ENCODE measurements at places on chromosomes 7 and 10.

DNA sequence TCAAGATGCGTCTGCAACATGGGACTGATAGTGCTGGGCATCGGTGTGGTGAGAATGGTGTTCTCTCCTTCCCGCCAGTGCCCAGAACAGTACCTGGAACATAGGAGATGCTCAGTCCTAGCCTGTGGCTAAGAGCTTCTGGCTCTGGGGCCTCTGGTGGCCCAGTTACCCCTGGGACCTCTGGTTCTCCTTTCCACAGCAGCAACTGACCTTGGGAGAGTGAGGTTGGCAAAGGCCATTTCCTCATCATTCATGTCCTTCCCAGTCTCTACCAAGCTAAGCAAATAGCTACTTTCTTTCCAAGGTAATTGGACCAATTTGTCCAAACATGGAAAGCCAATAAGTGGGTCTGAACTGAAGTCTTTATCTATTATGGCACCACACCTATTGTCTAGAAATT lies 11.6 kb upstream of the GOLGA7B start:
- no peak for DNase-seq

DNA sequence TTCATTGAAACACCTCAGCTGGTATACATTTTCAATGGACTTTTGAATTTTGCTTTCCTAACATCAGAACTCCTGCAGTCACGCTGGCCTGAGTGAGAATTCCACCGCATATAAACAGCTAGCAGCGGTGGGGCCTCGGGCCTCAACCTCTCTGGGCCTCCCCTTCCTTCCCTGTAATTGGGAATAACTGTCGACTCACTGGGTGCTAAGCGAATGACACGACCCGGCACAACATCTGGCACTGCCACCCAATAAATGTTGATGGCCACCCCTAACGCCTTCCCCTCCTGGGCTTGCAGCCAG lies 670 bp downstream of the RCC1L start:
- no peak for DNase-seq

DNA sequence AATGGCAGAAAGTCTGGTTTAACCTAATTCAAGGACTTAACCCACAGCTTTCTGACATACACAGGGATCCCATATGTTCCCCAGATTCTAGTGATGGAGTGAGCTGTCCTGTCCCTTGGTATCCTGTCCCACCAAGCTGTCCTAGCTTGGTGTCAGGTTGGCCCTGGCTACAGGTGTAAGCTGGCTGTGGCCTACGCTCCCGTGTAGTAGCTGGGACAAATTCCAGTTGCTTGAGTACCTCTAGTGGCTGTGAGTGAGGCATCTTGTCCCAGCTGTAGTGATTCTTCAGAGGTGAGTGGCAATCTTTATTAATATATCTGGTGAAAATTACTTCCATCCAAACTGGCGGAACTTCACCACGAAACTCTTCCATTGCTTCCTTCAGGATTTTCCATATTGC lies 105.2 kb upstream of the FAM171A1 start:
- no peak for DNase-seq

DNA sequence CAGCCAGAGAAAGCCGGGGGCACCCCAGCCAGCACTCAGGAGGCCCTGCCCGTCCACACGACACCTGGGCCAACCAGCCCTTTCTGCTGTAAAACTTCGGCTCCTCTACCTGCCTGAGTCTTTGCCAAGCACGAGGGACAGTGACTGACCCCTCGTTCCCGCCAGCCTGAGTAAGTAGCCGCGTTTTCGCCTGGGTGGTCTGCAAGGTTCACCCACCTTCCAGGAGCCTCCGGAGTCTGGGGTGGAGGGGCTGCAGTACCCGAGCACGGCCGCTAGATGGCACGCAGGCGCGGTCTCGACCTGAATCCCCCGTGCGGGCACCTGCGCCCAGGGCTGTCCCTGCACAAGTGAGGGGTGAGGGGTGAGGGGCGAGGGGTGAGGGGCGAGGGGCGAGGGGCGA lies 192.7 kb downstream of the PTPRN2 start:
- no peak for DNase-seq

DNA sequence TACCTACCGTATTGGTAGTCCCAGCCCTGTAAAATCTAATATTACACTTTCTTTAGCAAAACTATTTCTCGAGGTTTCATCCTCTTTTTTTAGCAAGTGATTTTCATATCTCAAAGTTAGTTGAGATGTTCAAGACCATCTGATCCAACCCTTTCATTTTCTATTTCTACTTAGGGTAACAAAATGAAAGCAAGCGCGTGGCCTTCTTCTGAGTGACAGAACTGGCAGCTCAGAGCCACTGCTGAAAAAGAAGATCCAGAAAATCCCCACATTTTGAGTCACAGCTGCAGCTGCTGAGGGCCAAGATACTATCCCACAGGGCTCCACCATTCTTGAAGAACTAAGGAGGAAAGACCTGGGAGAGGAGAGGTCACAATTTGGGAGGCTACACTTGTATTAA lies 24.8 kb upstream of the ZNF800 start:
- DNase-seq = no peak

DNA sequence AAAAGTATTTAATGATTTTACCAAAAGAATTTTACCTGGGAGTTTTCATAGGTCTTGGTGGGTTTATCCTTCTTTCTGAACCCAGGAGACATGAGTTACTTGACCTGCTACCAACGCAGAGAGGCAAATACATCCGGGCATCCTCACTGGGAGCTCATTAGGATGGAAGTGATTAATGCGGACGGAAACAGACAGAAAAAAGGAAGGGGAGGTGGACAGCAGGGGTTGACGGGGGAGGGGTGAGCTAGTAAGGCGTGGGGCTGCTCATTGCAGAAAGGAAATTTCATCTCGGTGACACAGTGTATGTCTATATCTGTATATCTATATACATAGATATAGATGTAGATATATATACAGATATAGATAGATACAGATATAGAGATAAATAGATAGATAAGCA lies 408.2 kb upstream of the ADARB2 start:
- no peak for DNase-seq

- DNase-seq = no peak
Measured at GRCh38 chr7:22949944-22950343, 64.0 kb downstream of the HYCC1 start.

GRCh38 chr7:860149-860548 lies 16.2 kb upstream of the GET4 start:
- no peak for DNase-seq

DNA sequence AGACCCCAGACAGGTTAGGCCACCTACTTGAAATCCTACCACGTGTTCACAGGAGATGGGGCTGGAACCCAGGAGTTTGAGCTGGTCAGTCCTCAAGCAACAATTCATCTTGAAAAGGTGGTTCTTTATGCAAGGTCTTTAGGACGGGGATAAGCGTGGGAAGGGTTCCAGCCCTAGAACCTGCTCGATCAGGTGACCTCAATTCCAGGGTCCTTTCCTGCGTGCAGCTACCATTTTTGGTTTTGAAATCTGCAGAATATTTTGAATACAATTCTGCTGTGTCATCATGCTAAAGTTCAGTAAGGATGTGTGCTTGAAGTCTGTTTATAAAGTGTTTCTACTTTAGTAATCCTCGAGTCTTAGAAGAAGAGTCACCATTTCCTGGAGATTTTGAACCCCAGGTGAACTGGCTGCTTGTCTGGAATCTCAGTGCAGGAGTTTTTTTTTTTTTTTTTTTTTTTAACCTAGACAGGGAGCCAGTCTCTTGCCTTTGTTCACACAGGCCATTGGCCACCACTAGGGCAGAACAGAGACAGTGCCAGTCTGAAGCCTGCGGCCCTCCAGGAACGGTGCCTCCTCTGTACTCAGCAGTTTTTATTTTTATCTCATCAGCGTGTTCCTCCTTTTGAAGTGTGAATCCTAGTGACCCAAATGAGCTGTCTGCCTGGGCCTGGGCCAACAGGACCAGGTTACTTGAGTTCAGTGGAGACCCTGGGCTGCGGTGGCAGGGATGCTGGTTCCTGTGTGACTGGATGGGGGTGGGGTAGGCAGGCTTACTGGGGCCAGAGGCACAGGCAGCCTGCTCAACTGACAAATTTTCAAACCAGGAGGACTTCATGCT lies 54.6 kb downstream of the EEPD1 start:
- DNase-seq = no peak

GRCh38 chr10:121788115-121788514 lies 139.7 kb downstream of the ATE1 start:
- no peak for DNase-seq

- DNase-seq = no peak
Measured at GRCh38 chr7:5302577-5302976, 19.8 kb downstream of the SLC29A4 start.

DNA sequence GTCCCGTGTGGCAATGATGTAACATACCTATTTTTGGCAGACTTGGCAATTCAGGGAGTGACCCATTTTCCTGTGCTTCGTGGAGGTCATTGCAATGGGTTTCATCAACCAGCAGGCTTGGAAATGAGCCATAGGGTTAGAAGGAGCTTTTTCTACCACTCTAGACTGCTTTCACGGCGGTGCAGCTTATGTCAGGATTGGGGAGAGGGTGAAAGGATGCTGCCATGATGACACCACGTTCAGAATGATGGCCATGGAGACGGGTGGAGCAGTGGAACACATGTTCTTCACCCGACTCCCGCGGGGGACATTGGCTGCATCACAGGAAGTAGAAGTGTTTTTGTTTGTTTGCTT lies 220.2 kb downstream of the EMX2 start:
- no peak for DNase-seq

DNA sequence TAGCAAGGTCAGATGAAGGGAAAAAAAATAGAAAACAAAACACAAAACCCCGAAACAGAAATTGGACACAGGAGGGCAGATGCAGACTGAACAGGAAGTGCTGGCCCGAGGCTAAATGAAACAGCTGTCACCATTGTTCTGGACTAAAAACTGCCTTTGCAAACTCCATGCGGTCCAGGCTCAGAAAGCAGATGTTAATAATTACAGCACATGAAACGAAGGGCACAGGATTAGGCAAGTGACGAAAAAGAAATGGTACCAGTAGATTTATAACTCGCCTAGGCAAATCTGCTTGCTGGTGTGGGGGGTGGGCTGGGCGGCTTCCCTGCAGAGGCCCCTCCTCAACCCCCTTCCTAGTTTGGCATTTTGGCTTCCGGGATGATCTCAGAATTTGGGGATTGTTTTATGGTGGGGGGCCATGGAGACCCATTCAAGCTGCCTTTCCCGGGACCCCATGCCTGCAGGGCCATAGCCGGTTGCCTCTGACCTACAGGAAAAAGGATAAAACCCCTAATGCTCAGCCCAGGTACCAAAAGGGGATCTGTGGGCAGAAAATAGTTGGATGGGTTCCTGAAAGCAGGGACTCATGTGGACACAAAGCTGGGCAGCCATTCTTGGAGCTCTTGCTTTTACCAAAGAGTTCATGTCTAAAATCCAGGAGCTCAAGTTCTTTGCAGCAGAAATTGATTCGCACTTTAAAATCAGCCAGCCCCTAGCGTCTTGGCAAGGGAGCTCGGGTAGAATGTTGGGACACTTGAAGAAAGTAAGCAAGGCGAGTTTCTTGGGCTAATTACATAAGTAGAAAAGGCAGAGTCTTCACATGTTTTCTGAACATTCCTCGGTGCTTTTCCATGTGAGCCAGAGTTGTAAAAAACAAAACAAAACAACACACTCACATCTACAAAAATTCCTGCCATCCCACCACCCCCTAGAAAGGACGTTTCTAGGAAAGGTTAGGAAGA lies 39.0 kb upstream of the EMX2 start:
- DNase-seq = peak; percentile 71

DNA sequence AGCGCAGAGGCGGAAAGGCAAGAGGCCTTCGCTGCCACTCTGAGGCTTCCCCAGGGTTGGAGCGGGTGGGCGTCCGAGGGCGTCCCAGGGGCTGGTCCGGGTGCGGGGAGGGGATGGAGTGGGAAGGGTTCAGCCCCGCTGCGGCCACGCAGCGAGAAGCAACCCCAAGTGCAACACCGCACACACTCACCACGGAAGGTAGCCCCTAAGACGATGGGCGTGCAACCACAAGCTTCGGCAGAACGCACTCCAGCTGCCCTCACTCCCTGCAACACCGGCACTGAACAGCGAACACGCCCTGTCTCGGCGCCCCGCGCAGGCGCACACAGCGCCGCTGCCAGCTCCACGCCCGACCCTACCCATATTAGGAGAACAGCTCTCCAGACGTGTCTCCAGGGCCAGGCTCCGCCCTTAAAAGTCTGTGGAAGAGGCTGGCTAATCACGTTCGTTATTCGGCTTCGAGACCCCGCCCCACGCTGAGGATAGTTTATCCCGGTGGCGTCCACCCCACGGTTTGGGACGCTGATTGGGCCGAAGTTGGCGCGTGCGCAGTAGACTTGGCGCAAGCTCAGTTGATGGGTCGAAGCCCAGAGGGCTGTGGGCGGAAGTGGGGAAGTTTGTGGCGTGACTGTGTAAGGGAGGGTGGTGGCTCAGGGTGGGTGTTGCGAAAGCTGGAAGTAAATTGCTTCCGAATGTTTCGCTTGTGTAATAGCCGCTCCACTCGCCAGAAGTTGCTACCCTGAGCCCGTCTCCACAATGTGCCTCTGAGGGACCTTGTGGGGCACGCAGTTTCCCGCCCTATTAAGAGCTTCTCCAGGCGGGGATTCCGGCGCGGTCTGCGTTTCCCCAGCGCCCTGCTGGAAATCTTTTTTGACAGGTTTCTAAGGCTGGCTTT lies at the start of gene RSU1:
RSU1 (minus strand) TSS at position 300 of the 895 bp plus-strand sequence. CDS start 343 bp downstream, outside the sequence.
- DNase-seq = peak; percentile 100

- DNase-seq = peak; percentile 53
Measured at GRCh38 chr7:105141068-105141467, 127.1 kb downstream of the KMT2E start.

GRCh38 chr10:34169131-34169530 lies 646.0 kb downstream of the PARD3 start:
- DNase-seq = no peak

DNA sequence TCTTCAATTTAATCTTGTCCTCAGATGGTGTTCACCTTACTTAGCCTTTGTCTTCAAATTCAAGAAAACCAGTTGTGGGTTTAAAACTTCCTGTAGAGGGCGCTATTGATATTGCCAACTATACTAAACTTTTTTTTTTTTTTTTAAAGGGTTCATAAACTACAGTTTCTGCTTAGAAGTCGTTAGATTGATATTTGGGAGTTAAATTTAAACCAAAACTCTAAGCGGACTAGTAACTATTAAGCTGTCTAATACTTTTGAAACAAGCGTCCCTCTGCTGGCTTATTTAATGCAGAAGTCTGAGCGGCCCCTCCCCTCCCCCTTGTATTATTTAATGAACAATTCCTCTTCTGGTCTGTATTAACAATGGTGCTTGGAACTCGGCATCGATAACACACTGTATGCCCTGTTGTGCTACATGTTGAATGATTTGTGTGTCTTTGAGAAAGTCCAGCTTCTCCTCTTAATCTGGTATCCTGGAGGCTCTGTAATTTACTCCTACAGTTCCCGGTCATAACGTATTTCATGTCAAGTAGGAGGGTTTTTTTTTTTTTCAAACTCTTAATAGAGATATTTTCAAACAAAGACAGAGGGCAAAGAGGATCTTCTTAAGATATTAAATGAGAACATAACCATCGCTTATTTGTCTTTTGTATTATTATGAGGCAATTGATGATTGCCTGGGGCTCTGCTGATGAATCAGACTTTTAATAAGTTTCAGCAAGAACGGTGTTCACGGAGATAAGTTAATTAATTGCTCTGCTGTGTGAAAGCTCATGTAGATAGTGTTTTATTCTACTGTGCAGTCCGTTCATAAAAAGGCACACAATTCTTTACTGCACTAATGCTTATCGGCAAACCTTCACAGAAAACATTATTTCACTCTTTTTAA lies 22.6 kb upstream of the CREB5 start:
- DNase-seq = peak; percentile 85

- no peak for DNase-seq
Measured at GRCh38 chr7:1387261-1387660, 72.0 kb downstream of the MICALL2 start.

Measured in brain (organoid and tissue), 16 donors.